Esophagus muscularis mucosa (tissue), 4 donors: ENCODE measurements at places on chromosomes 1 and 21. TPM values are rescaled to one million over a fixed set of nuclear protein-coding genes. Genes with fewer than 3 reads are reported as not detected.

- no peak for DNase-seq
- H3K27ac ChIP-seq, result no peak overlapping the region
- H3K36me3 ChIP-seq, result no peaks in the 10 kb centered on the region
- no peaks in the 10 kb centered on the region for H3K27me3 ChIP-seq
Measured at GRCh38 chr1:18636596-18637508, 6.2 kb downstream of the PAX7 start.

GRCh38 chr1:34889705-34890104, 30.2 kb upstream of the SMIM12 start:
- H3K27ac ChIP-seq, result no peak overlapping the region
- no peaks in the 10 kb centered on the region for H3K36me3 ChIP-seq
- no peak for DNase-seq

DNA sequence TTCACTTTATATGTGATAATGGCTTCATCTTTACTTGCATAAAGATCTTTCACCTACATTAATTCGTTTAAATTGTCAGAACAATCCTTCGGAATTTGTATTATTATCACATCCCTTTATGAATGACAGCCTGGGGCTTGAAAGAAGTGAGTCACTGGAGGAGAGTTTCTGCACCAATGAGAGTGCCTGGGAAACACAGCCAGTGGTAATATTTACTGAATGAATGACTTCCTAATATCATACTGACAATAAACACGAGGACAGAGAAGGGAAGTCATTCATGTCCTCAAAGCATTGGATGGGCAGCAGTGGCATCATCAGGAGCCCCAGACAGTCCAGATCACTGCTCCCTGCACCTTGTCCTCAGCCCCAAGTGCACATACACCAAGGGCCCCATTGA, 40.7 kb upstream of the PDE4B start:
- DNase-seq, result no peak
- no peaks in the 10 kb centered on the region for H3K4me1 ChIP-seq
- H3K27ac ChIP-seq, result no peak overlapping the region
- no peaks in the 10 kb centered on the region for H3K27me3 ChIP-seq

GRCh38 chr21:44272284-44272858, 10.7 kb upstream of the DNMT3L start:
- H3K36me3 ChIP-seq, result no peaks in the 10 kb centered on the region
- peaks cover 32% of the 10 kb centered on the region for H3K27me3 ChIP-seq
- H3K27ac ChIP-seq, result no peak overlapping the region
- H3K4me3 ChIP-seq, result no peak overlapping the region
- no peaks in the 10 kb centered on the region for H3K4me1 ChIP-seq

- H3K4me3 ChIP-seq, result peak overlapping the region; percentile 66
- H3K36me3 ChIP-seq, result no peaks in the 10 kb centered on the region
- peak overlapping the region; percentile 35 for H3K27ac ChIP-seq
- DNase-seq, result no peak
- H3K27me3 ChIP-seq, result peaks cover 7% of the 10 kb centered on the region
Measured at GRCh38 chr1:161304927-161305866, 4.6 kb downstream of the MPZ start.

Gene GDAP2
- 30.0 TPM for total RNA-seq

DNA sequence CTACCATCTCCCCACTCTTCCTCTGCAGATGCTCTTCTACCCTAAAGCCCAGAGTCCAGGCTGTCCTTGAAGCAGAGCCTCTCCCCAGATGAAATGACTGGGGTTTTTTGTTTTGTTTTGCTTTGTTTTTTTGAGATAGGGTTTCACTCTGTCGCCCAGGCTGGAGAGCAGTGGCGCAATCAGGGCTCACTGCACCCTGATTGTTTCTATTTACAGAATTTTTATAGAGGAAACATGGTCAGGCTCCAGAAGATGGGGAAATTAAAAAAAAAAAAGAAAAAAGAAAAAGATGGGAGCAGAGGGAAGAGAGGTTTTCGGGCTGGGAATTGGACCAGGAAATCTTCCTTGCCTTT, 43.7 kb upstream of the ZNF281 start:
- H3K27me3 ChIP-seq, result no peaks in the 10 kb centered on the region
- no peaks in the 10 kb centered on the region for H3K4me1 ChIP-seq
- H3K36me3 ChIP-seq, result no peaks in the 10 kb centered on the region
- no peak for DNase-seq
- no peak overlapping the region for H3K4me3 ChIP-seq
- no peak overlapping the region for H3K27ac ChIP-seq

GRCh38 chr1:1914101-1914970, 724 bp upstream of the CALML6 start:
- H3K27me3 ChIP-seq, result no peaks in the 10 kb centered on the region
- H3K36me3 ChIP-seq, result no peaks in the 10 kb centered on the region
- no peak overlapping the region for H3K27ac ChIP-seq
- no peak overlapping the region for H3K4me3 ChIP-seq
- no peak for DNase-seq

GRCh38 chr1:236400061-236400603, 6.0 kb downstream of the EDARADD start:
- H3K36me3 ChIP-seq, result no peaks in the 10 kb centered on the region
- H3K27me3 ChIP-seq, result peaks cover 7% of the 10 kb centered on the region
- DNase-seq, result no peak
- no peak overlapping the region for H3K4me3 ChIP-seq
- H3K4me1 ChIP-seq, result peaks cover 11% of the 10 kb centered on the region

- H3K4me3 ChIP-seq, result no peak overlapping the region
- H3K36me3 ChIP-seq, result no peaks in the 10 kb centered on the region
- H3K4me1 ChIP-seq, result no peaks in the 10 kb centered on the region
- H3K27me3 ChIP-seq, result no peaks in the 10 kb centered on the region
- no peak for DNase-seq
- H3K27ac ChIP-seq, result no peak overlapping the region
Measured at GRCh38 chr21:26769613-26770188, 75.5 kb downstream of the ADAMTS1 start.

DNA sequence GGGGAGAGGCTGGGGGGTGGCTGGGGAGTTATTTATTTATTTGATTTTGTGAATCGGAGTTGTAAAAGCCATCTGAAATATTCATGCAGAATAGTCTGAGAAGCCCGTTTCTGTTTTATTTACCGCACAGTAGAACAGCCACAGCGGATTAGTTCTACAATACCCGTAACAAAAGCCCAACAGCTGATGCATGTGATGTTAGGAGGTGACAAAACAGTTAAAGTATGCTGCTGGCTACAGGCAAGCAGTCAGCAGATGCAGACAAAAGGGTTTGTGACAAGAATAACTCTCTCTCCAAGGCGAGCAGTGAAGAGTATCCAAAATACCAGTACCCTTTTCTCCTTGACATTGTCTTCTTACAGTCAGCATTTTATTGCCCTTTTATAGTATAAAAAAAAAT, 42.0 kb downstream of the PROX1 start:
- H3K4me3 ChIP-seq, result no peak overlapping the region
- H3K27me3 ChIP-seq, result no peaks in the 10 kb centered on the region
- no peaks in the 10 kb centered on the region for H3K36me3 ChIP-seq
- no peak overlapping the region for H3K27ac ChIP-seq
- DNase-seq, result no peak

DNA sequence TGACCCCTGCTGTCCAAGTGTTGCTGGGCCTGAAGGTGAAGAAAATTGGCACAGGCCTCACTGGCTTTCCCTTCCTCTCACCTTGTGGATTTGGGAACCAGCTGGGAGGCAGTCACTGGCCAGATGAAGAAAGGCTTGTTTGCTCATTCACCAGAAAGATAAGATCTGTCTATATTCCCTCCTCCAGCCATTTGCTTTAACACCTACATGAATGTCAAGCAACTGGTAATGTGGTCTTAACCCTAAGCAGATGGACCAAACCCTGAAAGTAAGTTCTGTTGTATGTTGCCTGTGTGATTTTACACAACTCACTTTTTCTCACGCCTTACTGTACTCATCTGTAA, 10.3 kb upstream of the SRRM1 start:
- no peaks in the 10 kb centered on the region for H3K36me3 ChIP-seq
- no peaks in the 10 kb centered on the region for H3K27me3 ChIP-seq
- H3K4me1 ChIP-seq, result no peaks in the 10 kb centered on the region
- H3K27ac ChIP-seq, result no peak overlapping the region

- H3K27me3 ChIP-seq, result peaks cover 9% of the 10 kb centered on the region
- H3K36me3 ChIP-seq, result peaks cover 43% of the 10 kb centered on the region
- no peak overlapping the region for H3K27ac ChIP-seq
Measured at GRCh38 chr1:45328680-45329079, 2.0 kb downstream of the HPDL start.

GRCh38 chr1:57485643-57486042, 61.8 kb upstream of the DAB1 start:
- H3K27ac ChIP-seq, result no peak overlapping the region
- H3K27me3 ChIP-seq, result no peaks in the 10 kb centered on the region
- H3K4me1 ChIP-seq, result no peaks in the 10 kb centered on the region

DNA sequence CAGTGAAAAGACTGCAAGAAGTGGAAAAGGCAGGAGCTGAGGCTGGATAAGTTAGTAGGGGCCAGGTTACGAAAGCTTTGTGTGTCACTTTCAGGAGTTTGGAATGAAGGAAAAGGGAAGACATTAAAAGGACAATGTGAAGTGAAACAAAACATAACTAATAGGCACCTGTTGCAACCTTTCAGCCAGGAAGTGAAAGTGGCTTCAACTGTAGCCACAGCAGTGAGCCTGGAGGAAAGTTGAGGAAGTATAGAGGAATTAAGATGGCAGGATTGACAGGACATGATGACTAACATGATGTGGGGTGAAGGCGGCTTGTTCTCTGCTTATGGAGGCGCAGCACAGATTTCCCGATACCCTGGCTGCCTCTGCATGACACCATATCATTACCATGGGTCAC, 68.9 kb downstream of the C4BPA start:
- no peak overlapping the region for H3K27ac ChIP-seq
- no peak overlapping the region for H3K4me3 ChIP-seq
- H3K4me1 ChIP-seq, result no peaks in the 10 kb centered on the region
- no peaks in the 10 kb centered on the region for H3K36me3 ChIP-seq
- H3K27me3 ChIP-seq, result no peaks in the 10 kb centered on the region

DNA sequence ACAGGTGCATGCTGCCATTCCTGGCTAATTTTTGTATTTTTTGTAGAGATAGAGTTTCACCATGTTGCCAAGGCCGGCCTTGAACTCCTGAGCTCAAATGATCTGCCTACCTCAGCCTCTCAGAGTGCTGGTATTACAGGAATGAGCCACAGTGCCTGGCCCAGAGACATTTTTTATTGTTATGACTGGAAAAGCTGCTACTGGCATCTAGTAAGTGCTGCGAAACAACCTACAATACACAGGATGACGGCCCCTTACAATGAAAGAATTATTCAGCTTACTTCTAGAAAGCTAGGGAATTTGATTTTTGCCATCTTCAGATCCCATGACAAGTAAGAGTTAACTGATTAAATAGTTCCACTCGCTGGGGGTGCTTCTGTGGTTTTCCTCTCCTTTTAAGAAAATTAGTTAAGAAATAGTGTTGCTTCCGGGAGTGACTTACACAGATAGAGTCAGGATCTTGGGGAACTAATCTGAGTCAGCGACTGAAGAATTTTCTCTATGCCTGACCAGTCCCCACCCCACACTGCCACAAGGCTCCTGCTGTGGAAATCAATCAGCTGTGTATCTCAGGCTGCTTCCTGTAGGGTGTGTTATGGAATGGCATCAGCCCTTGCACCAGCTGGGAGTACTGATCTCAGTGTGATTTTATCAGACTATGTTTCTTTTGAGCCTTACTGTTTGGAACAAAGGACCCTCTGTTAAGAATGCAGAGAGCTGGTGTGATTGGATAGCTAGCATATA, 93.0 kb upstream of the BMP8A start:
- no peak for DNase-seq
- H3K36me3 ChIP-seq, result no peaks in the 10 kb centered on the region
- peak overlapping the region; percentile 73 for H3K27ac ChIP-seq

Gene PGBD5
- total RNA-seq, result 0.19 TPM
